Activated T-helper 1 cell treated with anti-CD3 and anti-CD28 coated beads, Interleukin-12 subunit alpha, Interleukin-12 subunit beta, Interleukin-2, Interleukin-4 antibody, amounts not matched to agents 30 ng/mL and 10 ng/mL and 1 ng/mL, durations not matched to agents 14 hours and 24 hours and 36 hours (primary cell): ENCODE measurements at places on chromosomes 6 and 20.

GRCh38 chr6:11430036-11430435 is 107.5 kb upstream of the TMEM170B start:
- DNase-seq = no peak

DNA sequence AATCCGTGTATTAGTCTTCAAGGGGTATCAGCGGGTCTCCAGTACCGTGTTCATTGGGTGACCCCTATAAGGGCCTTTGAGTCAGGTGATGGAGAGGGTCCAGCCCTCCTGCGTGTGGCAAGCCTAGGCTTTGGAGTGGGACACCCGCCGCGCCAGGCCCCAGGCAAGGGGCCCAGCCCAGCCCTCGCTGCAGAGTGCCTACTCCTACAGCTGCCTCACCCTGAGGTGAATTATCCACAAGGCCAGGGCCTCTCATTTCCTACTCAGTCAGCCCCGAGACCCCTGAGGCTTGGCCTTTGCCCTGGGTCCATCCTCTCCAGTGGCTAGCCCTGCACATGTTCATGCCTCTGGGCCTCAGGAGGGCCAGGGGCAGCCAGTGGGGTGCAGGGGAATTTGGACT is 45.1 kb downstream of the TMEM242 start:
- DNase-seq = no peak

DNA sequence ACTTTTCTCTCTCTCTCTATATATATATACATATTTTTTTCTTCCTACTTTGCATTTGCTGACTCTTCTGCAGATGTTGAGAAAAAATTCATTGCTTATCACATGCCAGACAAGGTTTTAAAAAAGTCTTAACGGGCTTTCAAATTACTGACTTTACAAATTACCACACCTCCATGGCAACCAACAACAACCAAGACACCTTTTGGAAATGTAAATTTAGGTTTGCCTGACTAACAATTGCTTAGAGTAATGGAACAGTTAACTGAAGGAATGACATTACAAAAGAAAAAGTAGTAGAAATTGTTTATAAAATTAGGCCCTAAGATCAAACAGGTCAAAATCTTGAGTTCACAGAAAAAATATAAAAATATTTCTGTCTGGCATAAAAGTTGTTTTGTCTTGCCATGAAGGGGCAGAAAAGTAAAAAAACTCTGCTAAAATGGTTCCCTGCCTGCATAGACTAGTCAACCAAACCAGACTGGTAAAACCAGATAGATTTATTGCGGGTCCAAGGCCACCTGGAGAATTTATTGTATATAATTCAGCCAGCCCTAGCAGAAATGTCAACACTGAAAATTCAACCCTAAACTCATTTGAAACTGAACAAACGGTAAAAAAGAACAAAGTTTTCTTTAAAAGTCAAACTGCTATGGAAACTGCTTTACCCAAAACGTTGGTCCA is 92.8 kb upstream of the FRMD1 start:
- no peak for DNase-seq

- DNase-seq = peak; percentile 24
These were observed 180.4 kb downstream of the ZNF217 start for GRCh38 chr20:53413186-53413631.

- no peak for DNase-seq
These were observed 44.3 kb downstream of the MARCKS start for GRCh38 chr6:113901482-113901881.

DNA sequence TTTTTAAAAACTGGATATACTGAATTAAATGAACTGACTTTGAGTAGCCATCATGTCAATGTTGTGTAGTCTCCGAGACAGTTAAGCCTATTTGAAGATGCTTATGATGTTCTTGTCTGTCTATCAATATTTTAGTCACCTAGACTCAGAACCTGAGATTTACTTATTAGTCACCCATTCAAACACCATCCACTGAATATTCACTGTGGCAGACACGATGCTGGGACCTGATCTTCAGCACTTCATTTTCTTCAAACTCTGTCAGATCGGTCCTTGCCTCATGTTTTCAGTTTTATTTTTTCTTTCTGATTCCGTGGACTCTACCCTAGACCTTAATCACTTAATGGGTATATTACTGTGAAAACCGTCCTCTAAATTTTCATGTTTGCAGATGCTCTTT is 123.7 kb upstream of the MCHR2 start:
- no peak for DNase-seq

DNA sequence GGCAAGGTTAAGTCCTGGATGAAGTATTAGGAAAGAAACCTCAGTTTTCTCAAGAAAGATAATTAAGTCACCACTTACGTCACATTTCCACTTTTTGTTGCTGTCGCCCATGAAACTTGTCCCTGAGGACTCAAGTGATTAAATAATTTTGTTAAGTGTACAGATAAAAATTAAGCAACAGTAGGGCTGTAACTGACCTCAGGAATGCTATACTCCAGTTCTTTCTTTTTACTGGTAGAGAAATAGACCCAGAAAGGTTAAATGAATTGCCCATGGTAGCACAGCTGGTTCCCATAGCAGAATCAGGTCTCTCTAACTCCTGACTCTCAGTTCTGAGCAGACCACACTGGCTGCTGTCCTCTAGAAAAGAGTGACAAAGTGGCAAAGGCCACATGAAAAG is 54.5 kb downstream of the CLIC5 start:
- no peak for DNase-seq

GRCh38 chr6:99802396-99803031 is 191.5 kb downstream of the MCHR2 start:
- no peak for DNase-seq
